ENCODE measurements at places on chromosomes 1 and 21.
A peak's percentile ranks its signal among the peaks of the same experiment; 100 is the strongest.

- no peak for DNase-seq
Observed at GRCh38 chr21:41966872-41967621, 13.2 kb upstream of the C2CD2 start.

DNA sequence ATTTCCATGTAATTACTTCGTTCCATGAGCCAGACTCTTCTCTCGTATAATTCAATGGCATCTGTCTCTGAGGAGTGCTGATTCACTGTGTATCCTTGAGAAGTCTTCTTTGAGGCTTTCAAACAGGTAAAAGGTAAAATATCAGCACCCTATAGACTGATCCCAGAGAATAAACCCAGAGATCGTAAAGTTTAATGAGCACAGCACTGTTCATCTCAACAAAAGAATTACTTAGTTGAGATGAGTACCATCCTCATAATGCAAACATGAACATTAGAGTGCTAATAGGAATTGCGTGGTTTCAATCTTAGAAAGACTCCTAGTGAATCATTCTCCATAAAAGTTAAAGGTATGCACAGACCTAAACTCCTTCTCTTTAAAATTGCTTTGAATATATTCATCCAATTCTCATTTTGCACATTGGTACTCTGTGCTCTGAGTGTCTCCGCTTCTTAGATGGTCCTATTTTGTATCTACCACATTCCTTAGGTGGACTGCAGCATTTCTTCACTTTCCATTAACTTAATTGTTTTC lies 97.2 kb downstream of the TBX15 start:
- DNase-seq: no peak

GRCh38 chr1:182709225-182709764 lies 24.9 kb upstream of the RGS8 start:
- DNase-seq: no peak

- DNase-seq: no peak
Observed at GRCh38 chr1:155334962-155335361, 14.3 kb downstream of the RUSC1 start.

DNA sequence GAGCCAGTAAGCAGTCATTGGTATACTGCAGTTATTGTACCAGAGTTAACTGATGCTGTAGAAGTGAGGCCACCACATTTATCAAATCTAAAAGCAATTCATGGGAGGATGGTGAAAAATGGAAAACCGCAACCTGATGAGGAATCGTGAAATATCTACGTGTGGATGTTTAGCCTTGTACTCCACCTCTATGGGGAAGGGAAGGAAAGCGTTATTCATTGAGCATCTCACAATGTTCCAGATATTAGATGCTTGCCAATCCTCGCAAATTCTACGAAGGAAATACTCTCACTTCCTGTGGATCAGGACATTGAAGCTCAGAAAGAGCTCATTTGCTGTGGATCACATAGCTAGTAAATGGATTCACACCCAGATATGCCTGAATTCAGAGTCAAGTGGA lies 77.3 kb downstream of the LRRC8D start:
- no peak for DNase-seq

DNA sequence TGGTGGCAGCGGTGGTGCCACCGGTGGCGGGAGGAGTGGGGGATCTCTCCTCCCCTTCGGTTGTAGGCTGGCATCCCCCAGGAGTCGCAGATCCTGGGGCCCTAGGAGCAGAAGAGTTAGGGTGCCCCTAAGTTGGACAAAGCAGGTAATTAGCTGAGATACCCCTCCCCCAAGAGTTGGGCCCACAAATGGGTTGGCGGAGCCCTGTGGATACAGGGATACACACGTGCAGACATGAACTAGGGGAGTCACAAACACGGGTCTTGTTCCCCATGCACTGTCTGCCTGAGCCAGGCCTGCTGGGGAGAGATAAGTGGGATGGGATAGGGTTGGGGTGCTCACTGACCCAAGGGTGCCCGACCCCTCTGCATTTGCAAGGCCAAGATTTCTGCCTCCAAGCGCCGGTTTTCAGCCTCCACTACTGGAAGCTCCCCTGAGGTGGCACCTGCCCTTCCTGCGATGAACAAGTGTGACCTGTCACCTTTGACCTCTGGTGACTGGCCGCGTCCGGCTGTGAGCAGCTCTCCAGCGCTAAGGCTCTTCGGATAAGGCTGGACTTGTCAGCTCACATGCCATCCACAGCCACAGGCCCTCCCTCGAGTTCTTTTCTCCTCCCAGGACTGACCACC lies 1.8 kb downstream of the CCDC17 start:
- DNase-seq: no peak

- DNase-seq: peak; percentile 70
Observed at GRCh38 chr1:3727042-3727824, 25.0 kb upstream of the CCDC27 start.

DNA sequence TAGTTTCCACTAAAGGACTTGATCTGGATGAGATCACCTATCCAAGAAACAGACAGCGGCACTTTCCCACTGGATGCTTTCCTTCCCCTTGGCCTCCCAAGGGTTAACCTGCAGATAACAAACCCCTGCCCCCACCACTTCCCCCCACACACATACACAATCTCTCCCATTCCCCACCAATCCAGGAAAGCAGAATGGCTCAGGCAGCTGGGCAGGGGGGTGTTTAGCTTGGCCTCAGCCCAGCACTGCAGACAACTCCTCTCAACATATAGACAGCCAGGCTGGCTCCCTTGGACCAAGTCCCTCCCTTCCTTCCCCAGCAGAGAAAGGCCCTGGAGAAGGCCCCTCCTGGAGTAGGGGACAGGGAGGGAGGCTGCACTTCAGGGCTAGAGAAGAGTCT lies 24.6 kb downstream of the PLEKHA6 start:
- DNase-seq: no peak

DNA sequence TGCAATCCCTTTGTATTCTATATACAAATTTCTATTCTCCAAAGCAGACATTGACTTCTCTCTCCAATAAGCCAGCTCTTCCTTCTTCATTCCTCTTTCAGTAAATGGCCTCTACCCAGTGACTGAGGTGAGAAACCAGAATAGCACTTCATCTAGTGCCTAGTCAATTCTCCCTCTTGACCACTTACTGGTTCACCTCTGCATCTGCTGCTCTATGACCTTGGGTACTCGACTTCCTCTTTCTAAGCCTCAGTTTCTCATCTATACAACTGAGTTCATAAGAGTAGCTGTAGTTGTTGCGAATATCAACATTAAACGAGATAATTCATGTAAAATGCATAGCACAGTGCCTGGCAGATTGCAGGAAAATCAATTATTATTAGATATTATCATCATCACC lies 12.4 kb downstream of the LYST start:
- no peak for DNase-seq

DNA sequence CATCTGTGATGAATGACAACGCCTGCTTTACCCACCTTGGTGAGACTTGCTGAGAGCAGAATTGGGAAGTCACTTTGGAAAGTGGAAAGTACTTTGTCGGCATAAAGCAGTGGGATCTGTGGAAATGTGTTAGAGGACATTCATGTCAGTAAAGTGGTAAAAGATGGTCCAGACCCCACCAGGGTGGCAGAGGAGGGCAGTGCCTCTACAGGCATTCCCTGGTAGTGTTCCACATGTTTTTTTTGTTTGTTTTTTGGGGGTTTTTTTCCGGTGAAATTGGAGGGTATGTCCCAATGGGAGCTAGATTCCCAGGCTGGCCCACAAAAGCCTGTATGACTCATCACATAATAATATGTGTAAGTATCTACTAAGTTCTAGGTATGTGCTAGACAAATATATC lies 80.6 kb downstream of the ELAVL4 start:
- no peak for DNase-seq

DNA sequence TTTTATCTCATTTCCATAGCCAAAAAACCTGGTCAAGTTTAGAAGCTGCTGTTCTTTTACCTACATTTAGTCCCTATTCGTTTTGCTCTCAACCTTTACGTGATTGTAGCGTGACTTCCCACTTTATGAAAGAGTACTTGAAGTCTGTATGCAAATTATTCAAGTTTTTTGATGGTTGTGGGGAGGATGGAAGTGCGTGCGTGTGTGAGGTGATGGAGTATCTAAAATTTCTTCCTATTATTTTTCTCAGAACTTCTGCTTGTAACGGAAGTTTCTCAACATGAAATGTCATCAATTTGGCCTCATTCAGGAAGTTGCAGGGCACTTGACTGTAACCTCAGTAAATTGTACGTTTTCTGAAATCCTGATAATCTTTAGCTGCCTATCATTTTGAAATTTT lies 64.0 kb downstream of the SAMSN1 start:
- no peak for DNase-seq

- DNase-seq: no peak
Observed at GRCh38 chr1:28592321-28593071, 431 bp downstream of the RAB42 start.

- DNase-seq: no peak
Observed at GRCh38 chr1:47660622-47661021, 222.8 kb downstream of the FOXD2 start.

DNA sequence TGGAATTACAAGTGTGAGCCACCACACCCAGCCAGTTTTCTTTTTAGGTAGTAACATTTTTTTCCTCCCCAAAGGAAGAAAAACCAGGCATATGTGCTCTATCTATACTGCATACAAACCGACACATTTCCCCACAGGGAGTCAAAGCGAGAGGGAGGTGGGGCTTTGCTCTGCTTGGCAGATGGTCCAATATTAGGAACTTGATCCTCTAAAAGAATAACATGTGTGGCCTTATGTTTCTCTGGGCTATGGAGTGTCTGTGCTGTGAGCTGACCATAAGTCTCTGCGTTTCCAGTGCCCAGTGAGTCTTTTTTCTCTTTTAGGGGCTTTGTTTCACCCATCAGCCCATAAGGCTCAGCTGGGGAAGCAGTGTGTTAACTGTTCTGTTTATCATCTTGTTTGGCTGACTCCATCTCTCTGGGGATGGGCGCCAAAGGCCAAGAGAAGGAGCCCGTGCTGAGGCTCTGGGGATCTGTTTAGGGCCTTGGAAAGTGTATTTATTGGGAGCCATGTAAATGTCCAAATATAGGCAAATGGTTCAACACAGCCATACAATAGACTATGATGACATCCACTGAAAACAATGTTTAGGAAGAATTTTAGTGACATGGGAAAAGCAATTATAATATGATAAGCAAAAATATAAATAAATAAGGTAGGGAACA lies 20.2 kb downstream of the LMOD1 start:
- no peak for DNase-seq

DNA sequence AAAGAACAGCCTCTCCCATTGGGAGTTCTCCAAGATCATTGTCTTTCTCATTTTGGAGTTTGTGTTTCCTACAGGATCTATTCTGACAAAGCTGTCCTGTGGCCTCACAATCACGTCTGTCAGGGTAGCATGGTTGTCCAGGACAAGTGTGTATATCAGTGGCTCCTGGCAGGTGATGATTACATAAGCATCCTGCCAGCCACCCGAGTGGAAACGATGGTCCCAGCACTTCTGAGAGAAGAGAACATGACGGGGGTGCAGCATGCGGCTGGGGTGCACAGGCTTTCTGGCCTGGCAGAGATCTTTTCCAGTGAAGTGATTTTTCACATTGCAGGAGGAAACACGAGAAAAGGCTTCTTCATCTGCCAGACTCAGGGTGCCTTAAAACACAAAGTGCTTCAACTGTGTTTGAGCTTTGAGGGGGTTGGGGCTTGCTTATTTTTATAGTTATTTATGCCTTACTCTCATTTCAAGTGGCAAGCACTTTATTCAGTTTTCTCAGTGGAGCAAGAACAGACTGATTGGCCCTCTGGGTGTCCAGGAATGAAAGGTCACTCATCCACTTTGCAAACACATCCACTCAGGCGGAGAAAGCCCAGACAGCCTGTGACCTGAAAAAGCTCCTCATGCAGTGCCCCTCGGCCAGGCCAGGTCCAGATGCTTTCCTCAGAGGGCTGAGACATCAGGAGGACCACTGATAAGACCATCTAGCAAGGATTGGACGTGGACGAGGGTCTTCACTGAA lies 186.0 kb downstream of the DUSP10 start:
- DNase-seq: no peak

Measured in 8988T (cell line).